ENCODE measurements at places on chromosomes 5 and 9.
A peak's percentile ranks its signal among the peaks of the same experiment; 100 is the strongest.

DNA sequence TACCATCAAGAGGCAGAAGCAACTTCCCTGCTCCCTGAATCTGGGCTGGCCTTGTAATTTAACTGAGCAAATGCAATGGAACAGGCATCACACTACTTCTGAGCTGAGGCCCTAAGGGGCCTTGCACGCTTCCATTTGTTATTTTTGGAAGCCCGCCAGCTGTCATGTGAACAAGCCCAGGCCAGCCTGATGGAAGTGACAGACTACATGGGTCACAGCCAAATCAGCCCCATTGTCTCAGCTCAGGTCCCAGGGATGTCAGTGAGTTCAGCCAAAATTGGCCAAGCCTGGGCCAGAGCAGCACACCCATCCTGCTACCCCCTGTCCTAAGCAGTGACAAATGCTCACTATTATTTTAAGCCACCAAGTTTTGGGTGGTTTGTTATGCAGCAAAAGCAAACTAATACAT lies 72.8 kb downstream of the PRRT1B start:
- no peak for DNase-seq

DNA sequence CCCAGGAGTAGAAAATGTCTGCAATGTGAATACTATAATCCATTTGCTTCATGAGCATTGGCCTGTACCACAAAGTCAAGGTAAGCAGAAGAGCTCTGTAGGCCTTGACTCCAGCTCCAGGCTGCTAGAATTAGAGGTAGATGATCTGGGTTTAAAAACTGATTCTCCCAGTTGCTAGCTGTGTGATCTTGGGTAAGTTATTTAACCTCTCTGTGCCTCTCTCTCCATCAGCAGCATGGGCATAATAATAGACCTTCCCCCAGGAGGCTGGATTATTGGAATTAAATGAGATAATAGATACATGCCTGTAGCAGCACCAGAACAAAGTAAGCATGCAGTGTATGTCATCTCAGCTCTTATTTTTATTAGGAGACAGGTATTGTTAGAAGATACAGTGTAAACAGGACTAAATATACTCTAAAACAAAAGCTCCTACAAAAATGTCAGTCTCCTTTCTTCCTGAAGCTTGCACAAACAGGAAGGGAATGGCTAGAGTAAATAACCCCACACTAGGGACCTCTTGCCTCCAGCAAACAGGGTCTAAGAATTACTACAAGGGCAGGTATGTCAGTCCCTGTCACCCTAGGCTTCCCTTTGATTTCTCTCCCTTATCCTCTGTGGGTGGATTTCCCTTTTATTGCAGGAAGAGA lies 57.5 kb downstream of the PSAT1 start:
- DNase-seq, result no peak

- DNase-seq, result no peak
Measured at GRCh38 chr5:144864118-144864517, 693.4 kb downstream of the KCTD16 start.

- no peak for DNase-seq
Measured at GRCh38 chr5:170495825-170496661, 7.8 kb upstream of the KCNIP1 start.

GRCh38 chr9:108180541-108180940 lies 675.2 kb downstream of the ACTL7B start:
- no peak for DNase-seq

DNA sequence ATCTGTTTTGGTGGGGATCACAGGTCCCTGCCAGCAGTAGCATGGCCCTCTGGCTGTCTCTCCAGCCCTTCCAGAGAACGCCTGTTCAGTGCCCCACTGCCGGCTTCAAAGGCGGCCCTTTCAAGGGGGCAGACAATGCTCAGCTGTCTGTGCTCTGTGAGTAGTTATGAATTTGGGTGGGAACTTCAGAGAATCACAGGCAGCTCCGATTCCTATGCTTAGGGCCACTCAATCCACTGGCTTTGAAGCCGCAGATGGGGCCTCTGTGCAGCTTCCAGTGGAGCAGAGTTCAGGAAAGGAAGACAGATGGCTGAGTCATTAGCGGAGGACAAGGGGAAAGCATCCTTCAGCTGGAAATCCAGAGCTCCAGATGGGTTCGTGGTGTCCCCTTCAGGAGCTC lies 42.4 kb downstream of the NKX2-5 start:
- no peak for DNase-seq

DNA sequence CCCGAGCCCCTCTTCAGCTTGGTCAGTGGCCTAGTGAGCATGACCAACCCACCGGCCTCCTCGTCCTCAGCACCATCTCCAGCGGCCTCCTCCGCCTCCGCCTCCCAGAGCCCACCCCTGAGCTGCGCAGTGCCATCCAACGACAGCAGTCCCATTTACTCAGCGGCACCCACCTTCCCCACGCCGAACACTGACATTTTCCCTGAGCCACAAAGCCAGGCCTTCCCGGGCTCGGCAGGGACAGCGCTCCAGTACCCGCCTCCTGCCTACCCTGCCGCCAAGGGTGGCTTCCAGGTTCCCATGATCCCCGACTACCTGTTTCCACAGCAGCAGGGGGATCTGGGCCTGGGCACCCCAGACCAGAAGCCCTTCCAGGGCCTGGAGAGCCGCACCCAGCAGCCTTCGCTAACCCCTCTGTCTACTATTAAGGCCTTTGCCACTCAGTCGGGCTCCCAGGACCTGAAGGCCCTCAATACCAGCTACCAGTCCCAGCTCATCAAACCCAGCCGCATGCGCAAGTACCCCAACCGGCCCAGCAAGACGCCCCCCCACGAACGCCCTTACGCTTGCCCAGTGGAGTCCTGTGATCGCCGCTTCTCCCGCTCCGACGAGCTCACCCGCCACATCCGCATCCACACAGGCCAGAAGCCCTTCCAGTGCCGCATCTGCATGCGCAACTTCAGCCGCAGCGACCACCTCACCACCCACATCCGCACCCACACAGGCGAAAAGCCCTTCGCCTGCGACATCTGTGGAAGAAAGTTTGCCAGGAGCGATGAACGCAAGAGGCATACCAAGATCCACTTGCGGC lies 1.8 kb downstream of the EGR1 start:
- DNase-seq, result no peak

- no peak for DNase-seq
Measured at GRCh38 chr5:10452768-10453331, 11.2 kb downstream of the ROPN1L start.

DNA sequence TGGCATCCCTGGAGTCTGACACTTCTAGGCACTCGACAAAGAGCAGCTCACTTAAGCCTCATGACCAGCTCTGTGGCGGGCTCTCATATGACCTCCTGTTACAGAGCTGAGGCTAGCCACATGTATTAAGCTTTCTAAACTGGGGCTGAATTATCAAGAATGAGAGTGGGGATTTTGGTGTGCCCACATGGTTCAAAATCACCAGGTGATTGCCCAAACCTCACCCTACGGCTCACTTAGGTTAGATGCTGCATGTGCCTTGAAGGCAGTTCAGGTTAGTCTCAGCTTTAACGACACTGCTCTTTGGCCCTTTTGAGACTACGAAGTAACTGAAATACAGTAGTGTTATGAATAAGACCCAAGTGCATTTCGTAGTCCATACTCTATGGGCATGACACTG lies 39.4 kb upstream of the SMIM32 start:
- no peak for DNase-seq

DNA sequence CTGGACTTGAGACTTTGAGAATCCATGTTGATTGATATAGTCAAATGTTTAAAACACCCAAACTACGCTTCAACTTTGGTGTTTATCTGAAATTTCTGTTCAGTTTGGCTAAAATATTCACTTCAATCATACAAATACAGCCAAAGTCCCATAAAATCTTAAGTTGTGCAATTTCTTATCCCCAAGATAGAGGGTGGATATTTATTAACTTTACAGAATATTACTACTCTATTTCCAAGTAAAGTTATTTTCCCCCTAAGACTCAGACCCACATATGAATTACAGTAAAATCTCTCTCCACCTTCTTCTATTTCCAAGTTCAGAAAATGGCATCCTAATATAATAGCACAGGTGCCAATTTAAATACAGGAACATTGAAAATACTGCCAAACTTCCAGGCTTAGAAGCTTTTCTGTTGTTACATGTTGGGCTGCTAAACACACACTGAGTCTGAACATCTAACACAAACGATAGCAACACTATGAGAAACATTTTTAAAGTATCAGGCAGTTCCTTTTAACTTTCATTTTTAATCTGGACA lies 290.3 kb downstream of the EBF1 start:
- no peak for DNase-seq

GRCh38 chr5:5144441-5144840 lies 4.3 kb downstream of the ADAMTS16 start:
- no peak for DNase-seq

DNA sequence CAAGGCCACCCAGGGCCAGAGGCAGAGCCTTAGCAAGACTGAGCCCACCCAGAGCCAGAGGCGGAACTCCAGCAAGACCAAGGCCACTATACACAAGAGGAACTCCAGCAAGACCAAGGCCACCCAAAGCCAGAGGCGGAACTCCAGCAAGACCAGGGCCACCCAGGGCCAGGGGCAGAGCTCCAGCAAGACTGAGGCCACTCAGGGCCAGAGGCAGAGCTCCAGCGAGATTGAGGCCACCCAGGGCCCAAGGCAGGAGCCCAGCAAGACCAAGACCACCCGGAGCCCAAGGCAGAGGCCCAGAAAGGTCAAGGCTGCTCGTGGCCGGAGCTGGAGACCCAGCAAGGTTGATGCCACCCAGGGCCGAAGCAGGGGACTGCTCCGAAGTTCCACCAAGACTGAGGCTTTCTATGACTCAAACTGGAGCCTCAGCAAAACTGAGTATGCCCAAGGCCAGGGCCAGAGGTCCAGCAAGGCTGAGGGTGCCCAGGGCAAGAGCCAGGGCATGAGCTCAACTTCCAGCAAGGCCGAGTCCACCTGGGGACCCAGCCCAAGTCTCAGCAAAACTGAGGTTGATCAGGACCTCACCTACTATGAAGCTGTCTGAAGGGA lies 4.2 kb downstream of the TOR2A start:
- DNase-seq, result no peak

DNA sequence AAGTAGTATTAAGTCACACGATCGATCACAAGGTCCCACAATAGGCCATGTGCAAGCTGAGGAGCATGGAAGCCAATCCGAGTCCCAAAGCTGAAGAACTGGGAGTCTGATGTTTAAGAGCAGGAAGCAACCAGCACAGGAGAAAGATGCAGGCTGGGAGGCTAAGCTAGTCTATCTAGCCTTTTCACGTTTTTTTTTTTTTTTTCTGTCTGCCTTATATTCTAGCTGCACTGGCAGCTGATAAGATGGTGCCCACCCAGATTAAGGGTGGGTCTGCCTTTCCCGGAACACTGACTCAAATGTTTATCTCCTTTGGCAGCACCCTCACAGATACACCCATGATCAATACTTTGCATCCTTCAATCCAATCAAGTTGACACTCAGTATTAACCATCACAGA lies 6.5 kb downstream of the PPIP5K2 start:
- no peak for DNase-seq

DNA sequence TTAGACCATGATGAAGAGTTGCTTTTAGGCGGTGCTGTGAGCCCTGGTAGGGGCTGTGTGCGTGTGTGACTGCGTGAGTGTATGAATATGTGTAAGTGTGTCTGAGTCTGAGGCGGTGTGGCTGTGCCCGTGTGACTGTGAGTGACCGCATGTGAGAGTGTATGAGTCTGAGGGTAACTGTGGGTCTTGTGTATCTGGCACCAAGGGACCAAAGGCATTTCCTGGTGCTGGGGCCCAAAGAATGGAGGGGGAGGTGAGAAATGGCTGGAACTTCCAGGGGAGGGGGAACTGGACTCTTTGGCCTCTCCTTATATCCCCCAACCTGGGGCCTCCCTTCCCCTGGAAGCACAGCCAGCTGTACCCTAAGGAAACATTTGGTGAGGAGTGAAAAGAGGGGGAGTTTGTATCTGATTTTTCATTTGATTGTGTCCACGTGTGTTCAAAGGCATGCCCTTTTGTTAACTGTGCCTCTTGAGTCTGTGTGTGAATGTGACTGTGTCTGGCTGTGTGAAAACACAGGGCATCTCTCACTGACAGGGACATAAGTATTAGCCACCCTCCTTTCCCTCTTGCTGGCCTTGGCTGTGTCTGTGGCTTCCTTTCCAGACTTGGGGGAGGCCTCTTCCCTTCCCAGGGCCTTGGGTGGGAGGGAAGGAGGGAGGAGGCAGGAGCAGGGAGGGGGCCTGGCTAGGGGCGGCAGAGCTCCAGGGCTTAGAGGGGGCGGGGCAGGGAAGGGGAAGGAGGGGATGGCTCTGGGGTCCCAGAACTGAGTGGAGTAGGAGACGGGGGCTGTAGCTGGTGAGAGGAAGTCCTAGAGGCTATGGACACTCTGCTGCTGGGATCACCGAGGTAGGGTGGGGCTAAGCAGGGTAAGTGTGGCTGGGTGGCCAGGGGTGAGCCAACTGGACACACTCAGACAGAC lies 1.4 kb downstream of the IL11RA start:
- DNase-seq, result no peak

GRCh38 chr9:15182730-15183129 lies 124.3 kb downstream of the TTC39B start:
- DNase-seq, result no peak

DNA sequence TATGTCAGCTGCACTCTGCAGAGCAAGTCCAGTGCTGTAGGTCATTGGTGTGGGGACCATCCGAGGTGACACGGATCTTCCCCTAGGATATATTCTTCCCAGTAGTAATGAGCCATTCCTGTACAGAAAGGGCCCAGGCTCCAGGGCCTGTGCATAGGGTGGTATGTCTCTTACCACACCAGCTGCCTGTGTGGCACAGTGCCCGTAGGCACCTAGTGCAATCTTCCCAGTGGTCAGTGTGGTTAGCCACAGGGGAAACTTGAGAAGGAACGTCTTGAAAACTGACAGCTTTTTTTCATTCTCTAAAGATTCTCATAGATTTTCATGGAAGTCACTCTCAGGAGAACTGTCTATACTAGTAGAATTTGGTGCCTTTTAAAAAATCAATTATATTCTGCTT lies 39.8 kb downstream of the CYSTM1 start:
- peak; percentile 13 for DNase-seq

DNA sequence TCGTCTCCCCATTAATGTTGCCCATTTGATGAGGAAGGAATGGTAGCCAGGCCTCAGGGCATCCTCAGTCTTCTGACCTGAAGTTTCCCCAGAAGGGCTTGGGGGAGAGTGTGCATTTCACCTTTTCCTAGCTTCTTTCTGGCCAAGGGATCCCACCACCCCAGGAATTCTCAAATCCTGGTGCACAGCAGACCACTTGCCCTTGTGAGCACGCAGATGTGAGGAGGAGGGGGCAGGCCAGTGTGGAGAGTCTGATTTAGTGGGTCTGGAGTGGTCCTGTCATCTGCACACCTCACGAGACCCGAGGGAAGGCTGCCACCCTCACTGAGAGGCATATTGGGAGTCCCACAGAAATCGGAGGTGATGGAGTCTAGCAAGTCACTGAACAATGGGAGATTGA lies 64.3 kb downstream of the CXXC5 start:
- DNase-seq, result no peak

- no peak for DNase-seq
Measured at GRCh38 chr9:127280880-127281660, 16.5 kb downstream of the GARNL3 start.

DNA sequence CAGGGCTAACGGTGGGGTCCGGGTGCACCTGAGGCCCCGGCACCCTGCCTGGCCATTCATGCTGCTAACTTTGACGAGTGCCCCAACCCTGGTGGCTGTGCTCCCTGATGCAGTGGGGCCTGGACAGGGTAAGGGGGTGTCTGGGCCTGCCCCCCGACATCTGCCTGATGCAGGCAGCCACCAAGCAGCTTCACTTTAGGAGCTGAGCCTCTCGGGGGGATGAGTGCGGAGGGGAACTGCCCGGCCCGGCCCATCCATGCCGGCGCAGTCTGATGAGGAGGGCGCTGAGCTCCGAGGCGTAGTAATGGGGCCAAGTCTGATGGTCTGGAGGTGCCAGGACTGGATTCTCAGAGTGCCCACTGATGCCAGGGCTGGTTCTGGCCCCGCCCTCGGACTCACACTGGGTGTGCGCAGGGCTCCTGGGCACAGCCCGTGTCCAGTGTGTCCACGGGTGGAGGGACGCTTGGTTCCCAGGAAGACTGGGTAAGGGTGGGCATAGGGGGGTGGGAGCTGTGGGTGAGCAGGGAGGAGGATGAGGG lies 16.5 kb downstream of the DNLZ start:
- no peak for DNase-seq
